ENCODE measurements at places on chromosomes 7 and 10.

DNA sequence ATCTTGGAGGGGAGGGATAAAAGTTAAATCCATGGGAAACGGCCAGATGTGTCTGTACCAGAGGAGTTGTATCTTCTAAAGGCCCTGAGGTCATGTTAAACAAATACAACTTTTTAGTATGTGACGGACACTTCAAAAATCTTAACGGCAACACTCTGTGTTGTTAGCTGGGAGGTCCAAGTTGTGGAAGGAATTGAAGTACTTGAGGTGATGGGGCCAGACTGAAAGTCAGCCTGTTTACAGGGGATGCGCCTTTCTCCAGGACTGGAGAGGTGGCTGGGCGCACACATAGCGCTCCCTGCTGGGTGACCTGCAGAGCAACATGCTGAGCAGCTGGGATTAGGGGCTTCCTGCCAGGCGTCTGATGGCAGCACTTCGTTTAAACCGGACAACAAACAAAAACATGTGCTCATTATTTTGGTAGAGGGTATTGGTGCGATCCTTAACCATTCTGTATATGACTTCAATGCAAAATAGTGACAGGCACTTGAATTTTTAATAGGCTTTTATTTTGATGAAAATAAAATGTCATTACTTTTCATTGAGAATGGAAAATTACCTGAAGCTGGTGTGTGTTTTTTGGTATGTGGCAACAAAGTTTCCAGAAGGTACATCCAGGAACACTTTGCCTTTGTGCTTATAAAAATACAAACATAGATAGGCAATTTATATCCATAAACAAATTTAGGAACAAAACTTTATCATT lies 198.2 kb downstream of the MLLT10 start:
- peak; percentile 91 for DNase-seq

DNA sequence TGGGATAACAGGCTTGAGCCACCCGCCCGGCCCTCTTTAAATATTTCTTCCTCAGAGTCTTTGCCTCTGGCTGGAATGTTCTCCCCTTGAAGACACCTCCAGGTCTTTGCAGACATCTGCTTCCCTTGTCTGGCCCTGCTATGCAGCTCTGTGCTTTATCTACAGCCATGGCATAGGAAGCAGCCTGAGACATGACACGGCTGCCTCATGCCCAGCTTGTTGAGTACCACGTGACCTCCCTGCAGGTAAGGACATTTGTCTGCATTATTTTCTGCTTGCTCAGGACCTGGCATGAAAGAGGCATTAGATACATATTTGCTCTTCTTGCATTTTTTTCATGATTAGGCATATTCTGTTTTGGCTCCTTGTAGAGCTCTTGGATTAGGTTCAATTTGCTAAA lies 113.8 kb upstream of the KLF6 start:
- peak; percentile 87 for DNase-seq

DNA sequence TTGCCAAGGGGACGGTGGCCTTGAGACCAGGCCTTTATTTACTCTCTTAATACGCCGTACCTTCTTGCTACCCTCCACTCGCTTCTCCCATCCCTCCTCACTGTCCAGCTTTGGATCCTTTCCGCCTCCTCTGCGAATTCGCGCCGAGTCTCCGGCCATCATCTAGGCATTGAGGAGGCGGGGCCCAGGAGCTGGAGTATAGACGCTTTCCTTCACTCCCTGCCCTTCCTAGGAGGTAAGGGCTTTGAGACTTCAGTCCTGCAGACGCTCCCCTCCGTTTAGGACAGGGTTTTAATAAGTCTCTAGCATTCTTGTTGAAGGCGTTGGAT lies 538 bp downstream of the TFAM start:
- DNase-seq, result peak; percentile 78

DNA sequence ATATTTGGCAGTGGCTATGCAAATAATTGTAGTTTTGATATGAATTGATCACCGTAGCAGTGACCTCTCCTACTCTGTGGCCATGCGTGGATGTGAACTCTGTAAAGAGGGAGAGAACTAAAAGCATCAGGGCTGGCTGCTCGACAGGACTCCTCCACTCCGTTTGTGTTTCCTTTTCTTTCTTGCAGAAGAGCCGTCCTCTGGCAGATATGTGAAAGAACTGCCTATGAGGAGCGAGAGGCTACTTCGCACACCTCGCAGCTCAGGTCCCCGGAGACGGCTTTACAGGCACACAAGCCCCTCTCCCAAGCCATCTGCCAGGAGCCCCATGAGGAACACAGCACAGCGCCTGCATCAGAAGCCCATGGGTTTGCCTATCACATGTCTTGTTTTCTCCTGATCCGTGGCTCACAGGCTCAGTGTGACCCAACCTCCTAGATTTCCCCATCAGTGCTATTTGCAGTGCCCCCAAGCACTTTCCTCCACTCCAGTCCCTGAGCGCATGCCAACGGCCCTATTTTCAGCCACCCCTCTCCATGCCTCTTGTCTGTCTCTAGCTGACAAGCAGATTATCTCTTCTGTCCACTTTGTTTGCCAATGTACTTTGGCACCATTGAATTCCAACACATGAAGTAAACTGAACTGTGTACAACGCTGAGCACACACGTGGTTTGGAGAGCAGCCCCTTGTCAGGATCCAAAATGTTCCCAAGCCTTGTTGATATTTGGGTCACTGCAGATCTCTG lies 164.3 kb upstream of the AKR1E2 start:
- peak; percentile 57 for DNase-seq

DNA sequence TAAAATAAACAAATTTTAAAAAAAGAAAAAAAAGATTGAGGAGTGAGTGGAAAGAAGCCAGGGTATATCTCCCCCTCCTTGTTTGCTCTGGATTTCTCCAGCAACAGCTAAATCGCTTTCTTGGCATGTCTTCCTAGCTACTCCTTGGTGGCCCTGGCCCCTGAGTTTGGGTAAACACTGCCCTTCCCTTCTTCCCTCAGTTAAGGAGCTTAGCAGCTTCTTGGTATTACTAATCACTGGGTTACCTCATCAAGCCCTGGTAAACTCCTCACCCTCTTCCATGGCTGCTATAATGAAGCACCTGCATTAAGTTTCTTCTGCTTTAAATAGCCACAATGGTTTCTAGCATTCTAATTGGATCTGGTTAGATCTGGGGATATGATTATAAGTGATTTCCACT lies 269.8 kb downstream of the FZD1 start:
- no peak for DNase-seq

GRCh38 chr7:68461430-68461829 lies 1136.8 kb upstream of the AUTS2 start:
- DNase-seq, result peak; percentile 1

All from islet precursor cell (in vitro differentiated cells).